ENCODE measurements at places on chromosomes 7 and 10.

DNA sequence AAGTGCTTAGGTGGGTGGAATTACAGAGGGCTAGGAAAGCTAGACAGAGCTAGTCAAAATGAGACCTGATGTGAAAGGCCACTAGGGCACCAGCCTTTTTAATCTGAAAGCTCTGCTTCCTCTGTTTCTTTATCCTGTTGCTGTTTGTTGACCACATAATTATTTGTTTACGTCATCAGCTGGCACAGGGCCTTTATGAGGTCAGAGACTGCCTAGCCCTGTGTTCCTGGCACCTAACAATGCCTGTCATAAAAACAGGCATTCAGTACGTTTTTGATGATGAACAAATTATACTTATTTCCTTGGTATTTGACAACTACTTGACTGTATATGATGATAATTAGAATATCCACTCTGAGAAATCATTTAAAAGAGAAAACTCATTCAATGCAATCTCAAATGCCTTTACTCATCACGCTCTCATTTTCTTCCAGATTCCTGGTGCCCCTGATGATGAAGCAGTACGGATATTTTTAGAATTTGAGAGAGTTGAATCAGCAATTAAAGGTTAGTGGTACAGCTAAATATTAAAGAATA, 26.0 kb downstream of the RBM17 start:
- no peak for DNase-seq

- DNase-seq: no peak
Observed at GRCh38 chr10:80373502-80373901, 16.9 kb downstream of the DYDC2 start.

GRCh38 chr10:132329565-132330485, 2.2 kb upstream of the LRRC27 start:
- DNase-seq: no peak

DNA sequence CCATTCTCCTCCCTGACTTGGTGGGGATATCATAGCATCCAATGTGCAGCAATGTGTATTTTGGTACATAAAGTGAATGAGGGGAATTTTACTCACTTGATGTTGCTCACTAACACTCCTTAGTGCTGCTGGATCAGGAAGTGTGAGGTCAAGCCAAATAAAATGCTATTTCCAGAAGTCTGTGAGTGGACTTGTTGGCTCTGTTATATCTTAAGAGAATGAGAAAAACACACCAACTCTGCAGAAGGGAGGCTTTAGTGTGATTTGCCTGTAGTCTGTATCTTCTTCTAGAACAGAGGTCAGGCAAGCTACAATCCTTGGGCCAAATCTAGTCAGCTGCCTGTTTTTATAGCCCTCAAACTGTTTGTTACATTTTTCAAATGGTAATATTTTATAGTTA, 154.3 kb downstream of the POLR1F start:
- no peak for DNase-seq

DNA sequence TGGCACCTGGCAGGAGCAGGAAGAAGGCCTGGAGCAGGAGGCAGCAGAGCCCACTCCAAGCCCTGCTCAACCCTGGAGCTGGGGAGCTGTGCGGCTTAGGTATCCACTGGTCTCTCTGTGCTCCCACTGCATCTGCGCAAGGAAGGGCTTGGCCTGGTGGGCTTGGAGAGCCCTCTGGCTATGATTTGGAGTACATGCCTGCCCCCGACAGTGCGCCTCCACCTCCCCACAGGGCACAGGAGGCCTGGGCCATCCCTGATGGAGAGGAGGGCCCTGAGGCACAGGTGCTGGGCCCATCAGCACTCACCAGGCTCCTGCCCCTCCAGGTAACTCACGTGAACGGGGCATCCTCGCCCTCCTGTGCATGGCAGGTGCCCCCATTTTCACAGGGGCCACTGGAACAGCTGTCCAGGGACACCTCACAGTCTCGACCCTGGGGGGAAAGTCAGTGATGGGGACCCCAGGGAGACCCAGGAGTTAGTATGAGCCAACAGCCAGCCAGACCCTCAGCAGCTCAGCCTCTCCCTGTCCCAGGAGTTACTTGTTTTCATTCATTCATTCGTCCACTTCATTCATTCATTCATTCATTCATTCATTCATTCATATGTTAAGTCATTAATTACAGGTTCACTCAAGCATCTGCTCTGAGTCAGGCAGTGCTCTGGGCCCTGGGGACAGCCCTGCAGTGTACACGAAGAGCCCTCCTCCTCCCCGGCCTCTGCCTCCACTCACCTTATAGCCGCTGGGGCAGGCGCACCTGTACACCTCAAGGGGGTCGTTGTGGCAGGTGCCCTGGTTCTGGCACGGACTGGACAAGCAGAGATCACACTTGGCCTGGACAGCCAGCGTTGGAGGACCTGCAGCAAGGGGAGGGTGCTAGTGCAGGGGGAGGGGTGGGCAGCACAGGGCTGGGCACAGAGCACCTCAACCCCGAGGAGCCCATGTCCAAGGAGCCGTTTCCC, 167.2 kb downstream of the SLIT1 start:
- no peak for DNase-seq

DNA sequence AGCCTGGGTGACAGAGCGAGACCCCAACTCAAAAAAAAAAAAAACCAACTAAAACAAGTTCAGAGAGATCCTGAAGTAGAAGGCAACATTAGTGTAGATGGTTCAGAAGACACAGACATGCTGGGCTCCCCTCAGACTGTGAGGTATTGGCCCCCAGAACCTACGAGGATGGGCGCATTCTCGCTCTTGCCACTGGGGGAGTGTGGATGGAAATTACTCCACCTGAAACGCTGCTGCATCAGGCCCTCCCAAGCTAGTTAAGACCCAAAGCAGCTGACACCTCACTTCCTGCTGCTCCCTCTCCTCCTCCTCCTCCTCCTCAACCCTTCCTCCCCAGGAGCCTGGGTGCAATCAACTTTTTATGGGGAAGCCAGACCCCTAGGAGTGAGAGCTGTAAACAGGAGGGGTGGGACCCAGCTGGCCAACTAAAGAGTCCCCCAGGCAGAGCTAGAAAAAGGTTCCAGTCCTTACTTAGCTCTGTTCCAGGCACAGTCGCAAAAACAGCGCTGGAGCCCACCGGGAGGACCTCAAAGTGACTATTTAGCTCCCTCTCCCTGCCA, 7.4 kb downstream of the SH3PXD2A start:
- DNase-seq: no peak

GRCh38 chr10:89206402-89207180, 526 bp downstream of the CH25H start:
- DNase-seq: peak; percentile 63

GRCh38 chr7:127667759-127668530, 16.0 kb downstream of the SND1 start:
- no peak for DNase-seq

GRCh38 chr10:106582291-106582690, 582.2 kb downstream of the SORCS1 start:
- no peak for DNase-seq

DNA sequence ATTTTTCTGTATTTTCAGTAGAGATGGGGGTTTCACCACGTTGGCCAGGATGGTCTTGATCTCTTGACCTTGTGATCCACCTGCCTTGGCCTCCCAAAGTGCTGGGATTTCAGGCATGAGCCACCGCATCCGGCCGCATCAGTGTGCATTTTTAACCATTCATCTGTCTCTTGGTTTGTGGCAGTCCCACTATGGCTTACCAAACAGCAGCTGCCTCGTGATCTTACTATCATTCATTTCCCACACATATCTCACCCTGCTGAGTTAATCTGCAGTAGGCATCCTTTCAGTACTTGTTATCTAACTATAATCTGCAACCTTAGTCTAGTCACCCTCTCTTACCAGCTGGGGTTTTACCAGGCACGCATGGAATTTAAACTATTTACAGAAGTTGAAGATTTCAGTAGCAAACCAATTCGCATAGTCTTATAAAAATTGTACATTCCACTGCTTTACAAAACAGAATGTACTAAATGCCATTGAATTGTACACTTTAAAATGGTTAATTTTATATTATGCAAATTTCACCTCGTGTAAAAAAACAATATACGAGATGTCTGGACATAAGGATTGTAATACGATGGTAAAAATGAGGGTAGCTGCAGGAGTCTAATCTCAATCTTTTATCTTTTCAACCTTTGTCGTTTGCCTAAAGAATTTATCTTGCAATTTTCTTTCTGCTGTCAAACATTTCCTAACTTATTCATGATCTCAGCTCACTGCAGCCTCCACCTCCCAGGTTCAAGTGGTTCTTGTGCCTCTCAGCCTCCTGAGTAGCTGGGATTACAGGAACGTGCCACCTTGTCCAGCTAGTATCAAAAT, 4.6 kb upstream of the TBC1D12 start:
- no peak for DNase-seq

DNA sequence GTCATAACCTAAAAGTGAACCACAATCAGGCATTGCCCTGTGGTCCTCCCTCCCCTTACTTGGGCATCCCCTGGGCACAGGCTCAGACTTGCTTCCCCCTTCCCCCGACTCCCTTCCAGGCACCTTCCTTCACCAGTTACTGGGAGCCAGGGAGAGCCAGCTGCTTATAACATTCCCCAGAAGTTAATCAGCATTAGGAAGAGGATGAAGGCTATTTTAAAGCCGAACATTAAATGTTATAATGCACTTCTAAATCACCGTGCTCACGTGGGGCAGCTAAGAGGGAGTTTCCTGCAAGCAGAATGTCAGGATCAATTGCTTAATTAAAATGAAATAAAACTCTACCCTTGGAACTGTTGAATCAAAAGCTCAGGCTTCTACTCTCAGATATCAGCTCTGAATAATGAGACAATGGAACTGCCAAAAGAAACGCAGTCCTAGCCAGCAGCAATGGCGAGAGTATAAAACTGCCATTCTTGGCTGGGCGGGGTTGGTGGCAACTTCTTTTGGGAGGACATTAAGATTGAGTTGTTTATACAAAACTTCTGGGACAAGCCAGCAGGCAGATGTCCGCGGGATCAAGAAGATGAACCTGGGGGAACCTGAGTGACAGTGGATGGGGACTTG, 169.5 kb downstream of the FANK1 start:
- no peak for DNase-seq

GRCh38 chr10:105967256-105967655, 1197.2 kb downstream of the SORCS1 start:
- no peak for DNase-seq

DNA sequence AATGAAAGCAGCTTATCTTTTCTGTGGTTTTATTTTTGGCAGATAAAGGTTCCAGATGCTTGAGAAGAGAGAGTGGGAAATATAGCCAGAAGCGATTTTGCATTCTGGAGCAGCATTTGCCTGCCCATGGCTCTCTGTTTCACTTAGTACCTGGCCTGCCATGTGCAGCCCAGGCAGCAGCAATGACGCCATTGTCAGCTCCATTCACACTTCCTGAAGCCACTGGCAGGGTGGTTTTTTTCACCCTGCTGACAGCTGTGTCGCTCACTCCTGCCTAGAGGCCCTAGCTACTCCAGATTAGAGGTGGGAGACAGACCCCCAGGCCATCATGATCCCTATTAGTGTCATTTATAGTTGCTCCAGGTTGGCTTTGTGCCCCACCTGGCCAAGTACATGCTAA, 30.1 kb upstream of the NEUROD6 start:
- no peak for DNase-seq

DNA sequence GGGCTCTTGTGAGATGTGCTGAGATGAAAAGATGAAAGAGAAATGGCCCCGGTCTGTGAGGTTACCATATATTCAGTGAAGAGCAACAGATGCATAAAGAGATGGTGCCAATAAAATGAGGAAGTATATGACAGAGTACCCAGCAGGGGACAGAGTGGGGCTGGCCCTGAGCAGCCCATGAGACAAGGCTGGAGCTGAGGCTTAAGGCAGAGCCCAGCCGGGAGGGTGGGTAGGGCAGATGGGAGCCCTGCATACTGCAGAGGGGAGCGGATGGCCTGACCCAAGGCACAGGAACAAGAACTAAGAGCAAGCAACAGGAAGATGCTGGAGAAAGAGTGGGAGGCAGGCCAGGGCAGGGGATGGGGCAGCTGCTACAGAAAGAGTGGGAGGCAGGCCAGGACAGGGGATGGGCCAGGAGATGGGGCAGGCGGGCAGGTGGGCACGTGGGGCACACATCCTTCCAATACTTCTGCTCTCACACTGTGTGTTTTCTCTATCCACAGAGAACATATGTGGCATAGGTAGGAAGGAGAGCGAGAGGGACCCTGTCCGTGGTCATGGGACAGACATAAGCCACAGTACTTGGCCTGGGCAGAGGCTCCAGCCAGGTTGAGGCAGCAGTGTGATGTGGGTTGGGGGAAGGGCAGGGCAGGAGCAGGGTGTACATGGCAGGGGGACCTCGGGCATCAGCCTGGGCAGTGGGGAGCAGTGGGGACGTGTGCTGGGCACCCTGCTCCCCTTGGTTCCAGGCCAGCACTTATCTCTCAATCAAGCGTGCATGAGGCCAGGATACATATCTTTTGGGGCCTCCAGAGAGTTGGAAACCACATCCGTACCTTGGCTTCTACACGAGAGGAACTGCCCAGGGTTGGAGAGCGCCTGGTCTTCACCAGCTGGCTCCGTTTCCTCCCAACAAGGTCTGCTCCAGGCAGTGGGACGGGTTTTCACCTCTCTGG, 91.6 kb upstream of the IKZF1 start:
- DNase-seq: no peak

GRCh38 chr10:76149182-76149581, 717.8 kb downstream of the LRMDA start:
- DNase-seq: no peak

GRCh38 chr10:116728526-116729096, 13.8 kb downstream of the HSPA12A start:
- DNase-seq: no peak

DNA sequence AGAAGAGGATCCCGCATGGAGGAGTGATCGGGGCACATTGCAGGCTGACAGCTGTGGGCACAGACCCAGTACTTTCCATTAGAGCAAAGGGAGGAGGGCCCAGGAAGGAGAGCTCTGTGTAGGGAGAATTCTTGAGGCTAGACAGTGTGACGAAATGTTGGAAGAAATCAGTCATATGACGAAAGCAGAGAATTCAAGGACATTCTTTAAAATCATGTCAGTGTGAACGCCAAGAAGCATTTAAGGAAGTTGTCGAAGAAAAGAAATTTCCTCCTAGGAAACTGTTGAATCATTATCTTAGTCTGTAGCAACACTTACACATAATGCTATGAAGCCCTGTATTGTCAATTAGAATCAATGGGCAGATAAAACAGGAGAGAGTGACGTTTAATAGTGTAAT, 191.3 kb upstream of the ADARB2 start:
- DNase-seq: no peak

- no peak for DNase-seq
Observed at GRCh38 chr7:92944633-92945032, 108.3 kb upstream of the CDK6 start.

DNA sequence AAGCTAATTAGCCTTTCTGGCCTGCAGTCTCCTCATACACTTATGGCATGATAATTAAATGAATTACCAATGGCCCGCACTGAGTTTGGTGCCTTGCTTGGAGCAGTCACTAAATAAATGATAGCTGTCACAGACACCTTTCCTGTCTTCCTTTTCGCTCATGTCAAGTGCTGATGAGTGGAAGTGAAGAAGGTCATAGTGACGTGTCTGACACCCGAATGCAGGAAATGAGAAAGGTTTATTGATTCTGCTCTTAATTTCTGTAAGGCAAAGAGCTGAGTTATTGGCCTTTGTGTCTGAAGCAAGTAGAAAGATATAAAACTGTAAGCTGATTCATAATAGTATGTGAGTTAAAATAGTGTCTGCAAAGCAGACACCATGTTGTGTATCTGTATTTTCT, 13.2 kb upstream of the ESYT2 start:
- DNase-seq: no peak

GRCh38 chr10:6247041-6247712, 44.4 kb downstream of the PFKFB3 start:
- no peak for DNase-seq

GRCh38 chr7:119452401-119452800, 820.6 kb upstream of the KCND2 start:
- DNase-seq: no peak

All from NCI-H1417 (cell line).